ENCODE measurements at places on chromosomes 16 and 17.

- peak; percentile 66 for DNase-seq
These were observed 59.5 kb downstream of the RPTOR start for GRCh38 chr17:80604009-80604669.

- no peak for DNase-seq
These were observed 1.2 kb downstream of the TBX2 start for GRCh38 chr17:61400717-61401388.

DNA sequence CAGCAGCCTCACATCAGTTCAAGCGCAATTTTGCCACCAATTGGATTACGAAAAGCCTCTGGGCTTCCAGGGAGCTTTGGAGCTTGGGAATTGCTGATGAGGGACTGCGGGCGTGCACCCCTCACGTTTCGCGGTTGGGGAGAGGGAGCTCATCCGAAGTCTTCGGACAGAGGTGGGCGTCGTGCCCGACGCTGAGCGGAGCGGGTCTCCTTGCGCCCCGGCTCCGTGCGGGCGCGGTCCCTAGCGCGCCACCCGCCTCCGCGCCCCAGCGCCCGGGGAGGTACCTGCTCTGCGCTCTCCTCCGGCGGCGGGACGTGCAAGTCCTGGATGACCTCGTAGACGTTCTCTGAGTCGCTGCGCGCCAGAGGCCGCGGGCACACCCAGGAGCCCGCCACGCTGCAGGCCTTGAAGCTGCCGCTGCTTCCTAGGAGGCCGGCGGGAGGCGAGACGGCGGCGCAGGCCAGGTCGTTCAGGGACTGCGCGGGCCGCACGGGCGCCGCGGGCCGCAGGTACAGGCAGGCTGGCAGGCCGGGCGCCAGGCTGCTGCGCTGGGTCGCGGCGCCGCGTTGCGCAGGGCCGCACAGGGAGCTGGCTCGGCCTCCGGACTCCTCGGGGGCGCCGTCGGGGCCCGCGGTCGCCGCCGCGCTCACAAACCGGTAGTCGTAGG, 3.2 kb downstream of the ARHGAP27 start:
- no peak for DNase-seq

DNA sequence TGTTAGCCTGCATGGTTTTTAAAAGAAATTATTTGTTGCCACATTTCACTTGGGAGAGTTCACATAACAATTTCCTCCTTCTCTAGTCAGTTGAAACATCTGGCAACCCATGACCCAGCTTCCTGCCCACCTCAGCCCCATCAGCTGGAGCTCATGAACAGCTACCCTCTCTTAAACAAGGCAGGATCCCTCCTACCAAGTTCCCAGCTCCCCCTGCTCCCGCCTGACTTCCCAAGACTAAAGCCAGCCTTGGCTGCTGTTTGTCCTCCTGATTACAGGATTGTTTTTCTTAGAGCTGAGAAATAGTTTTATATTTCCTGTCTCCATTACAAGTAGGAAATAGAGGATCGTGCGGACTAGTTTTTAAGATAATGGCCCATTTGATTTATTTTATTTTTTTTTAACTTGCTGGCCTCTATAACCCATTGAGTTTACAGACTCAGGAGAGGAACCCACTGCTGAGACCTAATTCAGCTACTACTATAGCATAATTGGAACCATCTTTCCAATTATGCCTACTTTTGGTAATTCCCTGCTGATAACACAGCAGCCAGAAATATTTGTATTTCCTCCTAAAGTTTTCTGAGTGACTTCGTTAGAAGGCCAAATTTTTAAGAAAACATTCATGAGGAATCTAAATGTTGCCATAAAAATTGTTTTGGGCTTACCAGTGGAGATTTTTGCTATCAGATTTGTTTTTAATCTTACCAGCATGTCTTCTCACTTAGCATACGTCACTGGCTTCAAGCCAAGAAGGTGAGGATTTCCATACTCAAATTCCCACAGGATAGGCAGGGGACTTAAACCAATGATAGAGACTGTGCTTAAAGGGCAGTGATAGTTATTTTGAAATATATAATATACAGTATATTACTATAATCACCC, 90.0 kb downstream of the ELAC2 start:
- DNase-seq: peak; percentile 16

- no peak for DNase-seq
These were observed 350.1 kb upstream of the EEF2KMT start for GRCh38 chr16:5447734-5448133.

DNA sequence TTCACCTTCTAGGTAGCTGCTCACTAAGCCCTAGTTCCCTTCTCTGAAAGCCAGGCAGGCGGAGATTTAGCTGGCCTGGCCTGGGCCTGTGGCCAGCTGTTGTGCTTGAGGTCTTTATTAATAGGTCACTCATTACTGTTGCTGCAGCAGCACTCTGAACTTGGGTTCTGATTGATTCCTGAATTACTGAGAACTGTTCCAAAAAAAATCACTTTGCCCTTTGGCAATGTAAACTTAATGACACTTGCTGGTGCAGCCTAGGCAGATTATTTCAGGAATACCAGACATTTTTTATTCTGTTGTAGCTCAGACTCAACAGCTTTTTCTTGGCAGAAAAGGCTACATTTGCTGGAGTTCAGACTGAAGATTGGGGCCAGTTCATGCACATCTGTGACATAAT, 2.7 kb downstream of the TOM1L1 start:
- DNase-seq: no peak

DNA sequence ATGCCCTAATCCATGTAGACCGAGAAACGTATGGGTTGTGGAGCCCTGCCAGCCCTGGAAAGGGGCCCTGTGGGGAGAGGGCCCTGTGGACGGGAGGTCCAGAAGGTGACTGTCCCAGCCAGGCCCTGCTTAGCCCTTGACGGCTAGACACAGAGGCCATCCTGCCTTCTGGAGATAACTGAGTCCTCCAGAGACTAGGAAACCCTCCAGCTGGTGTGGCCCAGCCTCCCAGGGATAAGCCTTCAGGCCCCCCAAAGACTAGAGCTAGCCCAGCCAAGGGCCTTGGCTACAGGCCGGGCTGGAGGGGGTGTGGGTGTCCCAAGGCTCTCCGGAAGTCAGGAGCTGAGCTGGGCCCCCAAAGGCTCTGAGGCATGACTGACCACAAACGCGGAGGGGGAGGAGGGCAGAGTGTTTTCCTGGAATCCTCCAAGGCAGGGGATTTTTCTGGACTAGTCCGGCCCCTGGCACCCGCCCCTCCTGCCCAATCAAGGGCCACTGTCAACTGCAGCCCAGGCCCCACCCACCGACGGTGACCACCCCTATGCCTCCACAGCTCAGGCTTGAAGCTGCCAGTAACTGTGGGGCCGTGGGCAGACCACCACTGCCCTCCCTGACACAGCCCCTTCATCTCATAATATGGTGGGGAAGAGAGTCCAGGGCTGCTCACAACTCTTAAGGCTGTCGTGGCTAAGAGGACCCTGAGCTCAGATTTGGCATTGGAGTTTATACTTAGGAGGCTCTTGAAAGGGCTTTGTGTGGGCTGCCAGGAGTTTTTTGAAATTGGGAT, 885 bp upstream of the VASN start:
- DNase-seq: no peak

Measured in hematopoietic multipotent progenitor cell treated with erythropoietin and hydrocortisone succinate and interleukin-3 and kit ligand, for 4 days (in vitro differentiated cells).